ENCODE measurements at places on chromosomes 3 and 15.

GRCh38 chr15:22908830-22909229 is 70.4 kb downstream of the NIPA2 start:
- DNase-seq = no peak

- no peak for DNase-seq
Observed at GRCh38 chr3:160312014-160312624, 86.9 kb downstream of the C3orf80 start.

GRCh38 chr3:107124885-107125284 is 252.4 kb upstream of the CCDC54 start:
- DNase-seq = no peak

GRCh38 chr3:142566096-142566495 is 12.4 kb downstream of the ATR start:
- DNase-seq = no peak

DNA sequence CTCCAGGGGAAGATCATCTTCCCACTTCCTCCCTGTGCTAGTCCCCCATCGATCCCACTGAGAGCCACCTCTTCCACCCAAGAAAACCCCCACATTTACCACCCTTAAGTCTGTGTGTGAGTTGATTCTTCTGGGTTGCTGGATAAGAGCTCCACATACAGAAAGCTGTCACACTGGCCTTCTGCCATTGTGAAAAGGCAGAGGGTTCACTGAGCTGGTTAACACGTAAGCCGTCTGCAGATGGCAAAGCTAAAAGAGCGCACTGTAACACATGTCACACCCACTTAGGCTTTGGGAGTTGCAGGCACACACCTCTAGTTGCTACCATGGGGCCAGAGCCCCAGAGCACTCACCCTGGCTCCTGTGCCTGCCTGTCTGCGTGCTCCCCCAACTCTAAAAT is 309.8 kb upstream of the LRRC3B start:
- DNase-seq = no peak

GRCh38 chr3:122104515-122105194 is 49.5 kb downstream of the CD86 start:
- DNase-seq = no peak

- DNase-seq = peak; percentile 57
Observed at GRCh38 chr3:52237657-52238172, 1.2 kb downstream of the TWF2 start.

DNA sequence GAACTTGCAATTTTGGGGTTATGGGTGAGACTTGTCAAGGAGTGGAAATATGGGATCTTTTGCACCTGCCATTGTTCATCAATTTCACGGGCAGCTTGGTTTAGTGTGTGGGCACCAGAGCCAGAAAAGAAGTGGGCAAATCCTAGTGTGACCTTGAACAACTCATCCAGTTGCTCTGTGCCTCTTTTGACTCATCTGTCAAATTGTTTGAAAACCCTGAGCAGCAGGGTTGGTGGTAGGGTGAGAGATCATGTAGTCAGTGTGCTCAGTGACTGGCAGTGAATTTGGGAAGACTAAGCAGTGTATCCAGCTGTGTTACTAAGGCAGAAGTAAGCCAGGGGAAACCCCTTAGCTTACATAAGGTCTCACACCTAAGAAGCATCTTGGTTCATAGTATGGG is 293.0 kb upstream of the TRIM42 start:
- DNase-seq = no peak

- no peak for DNase-seq
Observed at GRCh38 chr15:58495891-58496408, 64.2 kb downstream of the LIPC start.

GRCh38 chr3:161070252-161070930 is 34.8 kb downstream of the B3GALNT1 start:
- no peak for DNase-seq

DNA sequence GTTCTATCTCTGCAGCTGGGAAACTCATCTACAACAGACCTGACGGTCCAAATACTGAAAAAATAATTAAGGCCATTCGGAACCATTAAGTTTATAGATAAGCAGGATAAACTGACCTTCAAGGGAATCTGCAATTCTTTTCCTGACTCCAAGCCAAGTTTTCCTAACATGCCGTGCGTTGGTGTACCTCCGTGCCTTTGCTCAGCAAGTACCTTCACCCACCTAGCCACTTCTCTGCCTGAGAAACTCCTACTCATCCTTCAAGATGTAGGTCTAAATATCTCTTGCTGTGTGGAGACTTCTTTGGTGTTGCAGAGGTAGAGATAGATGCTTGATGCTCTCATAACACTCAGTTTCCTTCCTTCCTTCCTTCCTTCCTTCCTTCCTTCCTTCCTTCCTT is 24.2 kb upstream of the BNC1 start:
- no peak for DNase-seq

GRCh38 chr3:57826952-57827723 is 71.0 kb downstream of the SLMAP start:
- DNase-seq = no peak

- no peak for DNase-seq
Observed at GRCh38 chr3:184443831-184444230, 64.0 kb downstream of the CHRD start.

DNA sequence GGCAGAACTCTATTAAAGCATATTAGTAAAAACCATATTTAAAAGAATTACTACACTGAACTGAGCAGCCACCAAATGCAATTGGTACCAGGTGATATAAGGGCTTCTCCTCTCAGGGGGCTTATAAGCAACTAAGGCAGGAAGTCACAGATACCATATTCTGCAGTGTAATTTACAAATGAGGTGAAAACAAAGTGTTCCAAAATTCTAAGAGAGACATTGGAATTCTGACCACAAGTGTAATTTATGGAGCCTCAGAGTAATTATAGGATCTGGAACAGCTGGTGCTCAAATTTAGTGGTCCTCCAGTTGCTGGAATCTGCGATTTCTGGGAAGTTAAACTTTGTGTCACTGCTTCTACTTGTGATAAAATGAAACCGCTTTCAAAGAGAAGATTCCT is 3.1 kb upstream of the NR1I2 start:
- DNase-seq = no peak

DNA sequence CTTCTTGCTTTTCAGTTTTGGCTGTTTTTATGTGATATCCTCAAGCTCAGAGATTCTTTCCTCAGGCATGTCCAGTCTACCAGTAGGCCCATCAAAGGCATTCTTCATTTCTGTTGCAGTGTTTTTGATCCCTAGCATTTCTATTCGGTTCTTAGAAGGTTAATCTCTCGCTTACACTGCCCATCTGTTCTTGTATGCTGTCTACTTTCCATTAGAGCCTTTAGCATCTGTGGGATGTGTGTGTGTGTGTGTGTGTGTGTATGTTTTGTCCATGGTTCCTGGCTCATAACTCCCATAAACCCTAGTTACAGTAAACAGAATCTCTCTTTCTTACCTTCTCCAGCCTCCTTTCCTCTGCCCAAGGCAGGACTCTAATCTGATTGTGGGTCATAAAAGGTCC is 5.1 kb upstream of the SLC22A13 start:
- no peak for DNase-seq

GRCh38 chr15:96079882-96080281 is 250.6 kb upstream of the NR2F2 start:
- DNase-seq = no peak

DNA sequence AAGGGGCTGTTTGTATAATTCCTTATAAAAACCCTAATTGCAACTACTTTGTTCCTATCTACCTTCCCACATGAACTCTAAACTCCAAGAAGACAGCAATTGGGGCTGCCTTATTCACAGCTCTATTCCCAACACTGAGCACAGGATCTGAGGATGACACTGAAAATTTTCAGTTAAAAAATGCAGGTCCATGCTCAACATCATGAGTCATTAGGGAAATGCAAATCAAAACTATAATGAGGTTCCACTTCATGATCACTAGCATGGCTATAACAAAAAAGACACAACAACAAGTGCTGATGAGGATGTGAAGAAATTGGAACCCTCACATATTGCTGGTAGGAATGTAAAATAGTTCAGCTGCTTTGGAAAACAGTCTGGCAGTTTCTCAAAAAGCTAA is 12.9 kb downstream of the SUMF1 start:
- DNase-seq = no peak

DNA sequence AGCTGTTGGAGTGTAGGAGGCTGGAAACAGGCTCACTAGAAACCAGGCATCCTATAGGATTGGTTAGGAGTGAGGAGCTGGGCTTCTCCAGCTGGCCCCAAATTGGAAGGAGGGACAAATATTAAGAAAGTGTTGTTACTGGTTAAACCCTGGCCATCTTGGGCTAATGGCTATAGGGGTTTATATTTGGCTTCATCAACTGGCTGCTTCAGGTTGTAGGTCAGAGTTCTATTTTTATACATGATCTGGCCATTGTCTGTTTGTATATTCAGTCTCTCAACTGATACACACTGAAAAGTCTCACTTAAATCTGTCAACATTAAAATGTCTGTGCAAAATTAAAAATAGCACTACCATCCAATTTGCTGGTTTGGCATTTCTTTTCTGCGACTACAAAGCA is 70.2 kb upstream of the ARRDC4 start:
- no peak for DNase-seq

- no peak for DNase-seq
Observed at GRCh38 chr3:42667096-42667522, 13.6 kb downstream of the ZBTB47 start.

GRCh38 chr15:92586383-92586942 is 69.1 kb downstream of the FAM174B start:
- DNase-seq = peak; percentile 34

GRCh38 chr15:46322753-46323152 is 687.9 kb downstream of the SQOR start:
- DNase-seq = no peak

DNA sequence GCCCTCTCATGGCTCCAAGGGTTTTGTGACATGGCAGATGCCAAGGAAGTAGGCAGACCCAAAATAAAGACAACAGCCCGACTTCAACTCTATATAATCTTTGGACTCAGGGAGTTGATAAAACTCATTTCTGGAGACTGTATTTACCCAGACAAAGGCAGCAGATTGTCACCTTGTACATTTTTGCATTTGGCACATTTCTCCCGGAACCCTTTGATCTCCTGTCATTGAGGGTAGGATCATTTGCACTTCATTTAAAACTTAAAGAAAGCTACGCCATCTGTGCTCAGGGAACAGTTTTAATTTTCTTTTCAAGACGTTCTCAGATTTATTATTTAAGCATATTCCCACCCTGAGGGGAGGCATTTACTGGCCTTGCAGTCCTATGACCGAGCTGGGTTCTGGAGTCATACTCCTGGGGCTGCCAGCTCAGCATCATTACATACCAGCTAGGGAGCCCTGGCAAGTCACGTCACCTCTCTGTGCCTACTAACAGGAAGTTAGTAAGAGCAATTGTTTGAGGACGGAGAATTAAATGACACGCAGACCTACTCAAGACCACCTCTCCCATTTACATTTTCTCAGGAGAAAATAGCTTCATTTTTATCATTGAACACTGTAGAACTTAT is 5.9 kb downstream of the CDCP1 start:
- DNase-seq = no peak

- DNase-seq = no peak
Observed at GRCh38 chr3:118400886-118401285, 633.8 kb downstream of the IGSF11 start.

DNA sequence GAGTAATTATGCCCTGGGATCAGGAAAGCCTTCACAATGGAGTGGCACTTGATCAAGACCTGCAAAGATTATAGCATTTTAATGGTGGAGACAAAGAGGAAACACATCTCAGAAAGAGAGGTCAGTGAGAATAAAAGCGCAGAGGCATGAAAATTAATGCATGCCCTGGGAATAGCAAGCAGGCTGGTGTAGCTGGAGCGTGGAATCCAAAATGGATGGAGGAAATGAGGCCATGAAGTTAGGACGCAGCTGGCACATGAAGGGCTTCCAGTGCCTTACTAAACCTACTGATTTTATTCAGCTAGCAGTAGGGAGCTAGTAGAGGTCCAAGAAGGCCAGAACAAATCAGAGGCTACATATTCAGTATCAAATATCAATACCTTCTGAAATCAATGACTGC is 38.1 kb downstream of the TMEM212 start:
- no peak for DNase-seq

- DNase-seq = peak; percentile 24
Observed at GRCh38 chr15:36791844-36792571, 212.6 kb downstream of the CDIN1 start.

GRCh38 chr3:15456321-15456720 is 28.9 kb downstream of the EAF1 start:
- no peak for DNase-seq

- no peak for DNase-seq
Observed at GRCh38 chr15:101477851-101478362, 11.6 kb downstream of the PCSK6 start.

- no peak for DNase-seq
Observed at GRCh38 chr3:194177141-194177540, 41.2 kb downstream of the HES1 start.
